Bronchial smooth muscle cell (primary cell): ENCODE measurements at places on chromosomes 5 and 9. TPM values are rescaled to one million over a fixed set of nuclear protein-coding genes. Genes with fewer than 3 reads are reported as not detected.

Gene OCLN
- 0.26 and 0.32 TPM in 2 replicates for total RNA-seq

Gene FGFR4
- total RNA-seq = 6.1 and 36.5 TPM in 2 replicates

Gene ANKRD31
- total RNA-seq = 0.09 and 0.16 TPM in 2 replicates

Gene ZNF462
- total RNA-seq = 12.8 and 14.0 TPM in 2 replicates

Gene SPOUT1
- total RNA-seq = 10.7 and 11.2 TPM in 2 replicates

Gene GPR150
- under 0.01 and 0.32 TPM in 2 replicates for total RNA-seq

Gene PHF24
- total RNA-seq = 0.09 and 0.16 TPM in 2 replicates

Gene PPP3R2
- total RNA-seq = 0.09 TPM in 1 of 2 replicates, not detected in the other
